ENCODE measurements at places on chromosomes 3 and 15.

DNA sequence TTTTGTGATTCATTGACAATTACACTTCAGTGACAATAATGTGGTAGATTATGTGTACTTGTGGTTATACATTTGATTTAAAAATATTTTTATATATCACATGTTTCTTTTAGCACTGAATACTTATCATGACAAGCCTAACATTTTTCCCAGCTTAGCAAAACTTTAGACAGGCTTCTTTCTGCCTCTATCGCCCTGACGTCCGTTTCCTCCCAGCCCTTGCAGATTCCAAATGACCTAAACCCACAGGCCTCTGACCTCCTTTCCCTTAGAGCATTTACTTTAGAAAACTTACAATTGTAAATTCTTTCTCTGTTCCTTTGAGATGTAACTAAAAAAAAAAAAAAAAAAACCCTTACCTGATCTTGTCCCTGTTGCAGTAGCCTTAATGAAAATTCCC lies 326.1 kb downstream of the UNC13C start:
- no peak for DNase-seq

DNA sequence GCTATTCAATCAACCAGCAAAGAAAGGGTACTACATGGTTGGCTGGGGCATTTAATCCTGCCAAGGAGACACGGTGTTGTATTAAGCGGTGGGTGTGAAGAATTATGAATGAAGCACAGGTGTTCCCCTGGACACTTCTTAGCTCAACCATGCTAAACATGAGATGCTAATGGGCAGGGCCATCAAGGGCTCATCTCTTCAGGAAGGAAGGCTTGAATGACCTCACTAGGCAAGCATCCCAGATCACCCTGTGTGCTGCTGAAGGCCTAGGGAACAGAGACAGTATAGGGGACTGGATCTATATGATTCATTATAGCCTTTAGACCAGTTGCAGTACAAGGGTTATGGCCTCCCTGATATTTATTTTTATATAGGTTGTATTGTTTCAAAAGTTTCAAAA lies 221.3 kb upstream of the SLCO3A1 start:
- no peak for DNase-seq

GRCh38 chr3:155815030-155815545 lies 9.0 kb upstream of the C3orf33 start:
- no peak for DNase-seq

DNA sequence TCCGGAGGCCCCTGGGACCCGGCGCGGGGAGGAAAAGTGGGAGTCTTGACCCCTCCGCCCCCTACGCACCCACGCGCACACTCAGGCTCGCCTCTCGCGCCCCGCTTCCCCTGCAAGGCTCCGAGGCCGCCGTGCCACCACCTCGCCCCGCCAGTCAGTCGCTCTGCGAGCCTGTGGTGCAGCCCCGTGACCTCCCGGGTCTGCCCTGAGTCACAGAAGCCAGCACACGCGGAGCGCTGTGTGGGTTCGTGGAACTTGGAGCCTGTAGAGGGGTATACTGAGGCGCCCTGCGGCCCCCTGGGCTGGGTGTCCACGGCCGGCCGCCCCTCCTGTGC lies 380 bp upstream of the ALS2CL start:
- no peak for DNase-seq

GRCh38 chr3:127196466-127197299 lies 3.8 kb downstream of the PRR23E start:
- no peak for DNase-seq

GRCh38 chr3:67006460-67006859 lies 8.4 kb downstream of the KBTBD8 start:
- no peak for DNase-seq

- DNase-seq, result no peak
Observed at GRCh38 chr3:43484926-43485488, 136.8 kb downstream of the ANO10 start.

Measured in NCI-H345 (cell line).